ENCODE measurements at places on chromosomes 3 and 15.
A peak's percentile ranks its signal among the peaks of the same experiment; 100 is the strongest.

- no peak for DNase-seq
Observed at GRCh38 chr3:72660270-72661114, 187.8 kb downstream of the SHQ1 start.

GRCh38 chr15:93152951-93153350 lies 63.9 kb upstream of the RGMA start:
- DNase-seq, result no peak

DNA sequence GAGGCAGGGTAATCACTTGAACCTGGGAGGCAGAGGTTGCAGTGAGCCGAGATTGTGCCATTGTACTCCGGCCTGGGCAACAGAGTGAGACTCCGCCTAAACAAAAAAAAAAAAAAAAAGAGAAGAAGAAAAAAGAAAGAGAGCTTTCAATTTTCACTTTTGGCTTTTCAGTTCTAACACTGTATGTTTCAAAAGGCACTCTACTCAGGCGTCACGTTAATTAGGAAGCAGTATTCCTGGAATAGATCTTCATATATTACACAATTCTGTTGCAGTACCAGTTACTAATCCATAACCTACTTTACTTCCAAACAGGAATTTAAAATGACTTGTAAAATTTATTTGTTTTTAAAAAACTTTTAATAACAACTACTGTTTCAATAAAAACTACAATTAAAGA lies 131.7 kb upstream of the PLXND1 start:
- no peak for DNase-seq

DNA sequence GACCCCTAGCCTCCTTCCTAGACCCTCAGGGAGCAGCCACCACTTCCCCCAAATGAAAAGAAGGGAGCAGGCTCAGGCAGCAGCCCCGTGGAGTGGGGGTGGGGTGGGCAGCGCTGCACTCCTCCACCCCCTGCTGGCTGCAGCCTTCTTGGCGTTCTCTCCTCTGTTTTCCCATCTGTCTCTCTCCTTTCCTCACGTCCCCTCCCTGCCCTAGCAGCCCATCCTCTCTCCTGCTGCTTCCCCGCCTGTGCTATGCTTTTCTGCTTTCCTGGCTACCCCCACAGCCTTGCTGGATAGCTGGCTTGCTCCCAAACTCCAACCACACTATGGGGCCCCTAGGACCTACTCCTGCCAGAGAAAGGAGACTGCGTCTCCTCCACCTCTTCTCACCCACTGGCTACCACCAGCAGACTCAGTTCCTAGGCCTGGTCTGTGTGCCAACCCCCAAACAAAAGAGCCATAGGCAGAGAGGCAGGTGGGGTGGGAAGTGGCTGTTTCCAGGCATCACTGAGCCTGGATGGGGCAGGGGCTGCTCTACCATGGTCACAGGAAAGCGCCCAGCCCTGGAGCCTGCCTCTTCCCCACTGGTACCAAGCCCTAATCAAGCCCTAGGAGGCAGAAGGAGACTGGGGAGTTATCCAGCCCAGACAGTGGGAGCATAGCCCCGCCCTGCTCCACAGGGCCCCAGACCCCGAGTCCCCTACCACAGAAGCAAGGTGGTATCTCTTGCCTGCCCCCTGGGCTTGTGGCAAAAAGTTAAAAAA lies 3.4 kb upstream of the DISP2 start:
- DNase-seq, result no peak

DNA sequence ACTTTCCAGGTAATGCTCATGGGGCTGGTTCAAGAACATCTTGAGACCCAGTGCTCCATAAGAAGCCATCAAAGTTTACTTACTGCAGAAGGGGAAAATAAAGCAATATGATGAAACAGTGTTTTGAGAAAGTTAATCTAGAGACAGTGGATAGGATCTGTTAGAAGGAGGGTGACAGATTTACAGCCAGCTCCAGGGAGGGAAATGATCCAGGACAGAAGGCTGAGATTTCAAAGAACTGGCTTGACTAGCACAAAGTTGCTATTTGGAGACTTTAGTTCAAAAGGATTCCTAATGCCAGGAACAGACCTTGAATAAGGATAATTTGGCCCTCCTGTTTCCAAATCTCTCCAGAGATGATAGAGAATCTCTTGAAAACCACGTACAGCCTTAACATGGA lies 166.5 kb upstream of the NECTIN3 start:
- DNase-seq, result no peak

- no peak for DNase-seq
Observed at GRCh38 chr3:195876297-195877064, 31.9 kb downstream of the TNK2 start.

DNA sequence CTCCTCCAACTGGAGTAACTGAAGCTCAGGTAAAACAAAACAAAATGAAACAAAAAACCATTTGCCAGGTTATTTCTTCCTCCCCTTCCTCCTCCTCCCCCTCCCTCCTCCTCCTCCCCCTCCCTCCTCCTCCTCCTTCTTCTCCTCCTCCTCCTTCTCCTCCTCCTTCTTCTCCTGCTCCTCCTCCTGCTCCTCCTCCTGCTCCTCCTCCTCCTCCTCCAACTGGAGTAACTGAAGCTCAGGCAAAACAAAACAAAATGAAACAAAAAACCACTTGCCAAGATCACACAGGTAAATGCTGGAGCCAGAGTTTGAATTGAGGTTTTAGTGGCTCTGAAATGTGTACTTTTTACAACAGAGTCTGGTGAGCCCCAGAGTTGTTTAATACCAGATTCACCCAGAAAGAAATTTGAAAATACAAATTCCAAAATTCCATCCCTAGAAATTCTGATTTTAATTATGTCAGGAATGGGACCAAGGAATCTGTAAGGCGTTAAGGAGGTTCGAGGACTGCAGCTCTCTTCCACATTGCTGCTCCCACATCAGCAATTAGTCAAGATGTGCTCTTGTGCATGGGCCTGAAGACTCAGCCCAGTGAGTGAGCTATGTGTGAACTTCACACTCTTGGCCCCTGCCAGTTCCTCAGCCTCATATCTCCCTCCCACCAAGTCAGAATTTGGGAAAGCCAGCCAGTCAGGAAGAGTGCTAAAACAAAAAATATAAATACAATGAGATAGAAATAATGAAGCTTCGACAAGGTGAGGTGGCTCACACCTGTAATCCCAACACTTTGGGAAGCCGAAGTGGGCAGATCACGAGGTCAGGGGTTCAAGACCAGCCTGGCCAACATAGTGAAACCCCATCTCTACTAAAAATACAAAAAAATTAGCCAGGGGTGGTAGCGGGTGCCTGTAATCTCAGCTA lies 31.6 kb upstream of the ZNF770 start:
- DNase-seq, result no peak

GRCh38 chr15:35956056-35956455 lies 410.1 kb upstream of the DPH6 start:
- DNase-seq, result no peak

GRCh38 chr3:100838157-100838556 lies 128.9 kb downstream of the TFG start:
- no peak for DNase-seq

GRCh38 chr3:13565581-13566452 lies 16.9 kb downstream of the FBLN2 start:
- no peak for DNase-seq

- no peak for DNase-seq
Observed at GRCh38 chr3:195095035-195095703, 175.8 kb downstream of the XXYLT1 start.

GRCh38 chr3:173301647-173302046 lies 95.9 kb upstream of the NLGN1 start:
- DNase-seq, result no peak

GRCh38 chr3:78827618-78828017 lies 940.2 kb downstream of the ROBO1 start:
- no peak for DNase-seq

- peak; percentile 57 for DNase-seq
Observed at GRCh38 chr15:63610209-63610841, 13.1 kb downstream of the FBXL22 start.

- no peak for DNase-seq
Observed at GRCh38 chr15:96581371-96581770, 250.9 kb downstream of the NR2F2 start.

DNA sequence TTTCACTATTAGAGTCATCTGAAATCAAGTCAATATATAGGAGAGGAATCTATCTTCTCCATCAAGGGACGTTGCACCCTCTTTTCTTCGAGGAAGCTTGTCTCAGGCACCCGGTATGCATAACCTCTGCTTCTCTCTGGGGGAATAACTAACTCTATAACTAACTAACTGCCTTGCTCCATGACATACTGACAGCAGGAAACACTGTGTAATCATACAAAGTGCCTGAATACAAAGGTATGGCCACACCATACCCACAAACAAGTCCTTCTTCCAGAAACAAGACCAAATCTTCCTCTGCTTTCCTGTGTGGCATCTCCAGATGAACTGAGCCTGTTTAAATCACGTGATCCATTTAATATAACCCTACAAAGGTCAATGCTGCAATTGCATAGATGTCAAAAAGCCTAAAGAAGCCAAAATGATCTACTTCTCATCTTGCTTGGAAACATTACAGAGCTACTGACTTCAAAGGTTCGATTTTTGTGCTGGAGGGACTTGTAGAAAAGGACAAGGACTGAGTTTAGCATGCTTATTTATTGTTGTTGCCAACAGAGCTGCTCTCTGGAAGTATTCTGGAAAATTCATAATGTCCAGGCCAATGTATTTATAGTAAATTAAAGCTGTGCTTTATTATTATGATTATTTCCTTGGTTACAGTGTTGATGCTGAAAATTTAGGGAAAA lies 380.5 kb downstream of the FOXP1 start:
- no peak for DNase-seq

DNA sequence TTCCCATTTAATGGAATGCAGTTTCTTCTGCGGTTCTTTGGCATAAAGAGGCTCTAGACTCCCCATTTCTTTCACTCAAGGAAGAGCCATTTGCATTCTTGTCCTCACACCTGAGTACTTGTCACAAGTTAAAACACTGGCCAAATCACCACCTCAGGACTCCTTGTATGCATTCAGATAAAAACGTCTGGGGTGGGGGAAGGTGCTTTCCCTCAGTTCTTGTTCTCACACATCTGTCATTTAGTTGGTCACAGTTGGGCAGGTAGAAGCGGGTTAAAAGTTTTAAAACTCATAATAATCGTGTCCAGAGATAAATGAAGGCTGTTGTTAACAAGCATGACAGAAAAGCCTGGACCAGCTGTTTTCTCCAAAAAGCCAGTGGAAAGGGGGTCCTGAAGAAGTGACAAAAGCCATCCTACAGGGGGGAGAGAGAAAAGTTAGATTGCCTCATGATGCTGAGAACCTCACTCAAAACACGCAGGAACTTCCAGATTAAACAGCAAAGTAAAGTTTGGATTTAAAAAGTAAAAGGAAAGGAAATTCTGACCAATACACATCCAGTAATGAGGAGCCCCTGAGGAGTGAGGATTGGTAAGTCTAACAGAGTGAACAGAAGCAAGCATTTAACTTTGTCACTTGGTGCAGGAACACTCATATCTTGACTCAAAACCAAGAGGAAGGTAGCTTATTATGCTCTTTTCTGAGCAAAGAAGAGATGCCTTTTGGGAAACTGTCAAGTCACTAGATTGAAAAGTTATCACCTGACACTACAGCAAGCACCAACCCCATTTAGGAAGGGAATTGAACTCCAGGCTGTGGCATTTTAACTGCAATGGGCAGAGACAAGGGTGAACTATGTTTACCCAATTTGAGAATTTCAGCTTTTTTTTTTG lies 2.8 kb downstream of the BCL2L10 start:
- DNase-seq, result no peak

GRCh38 chr15:38864827-38865581 lies 300.4 kb upstream of the RASGRP1 start:
- DNase-seq, result no peak

DNA sequence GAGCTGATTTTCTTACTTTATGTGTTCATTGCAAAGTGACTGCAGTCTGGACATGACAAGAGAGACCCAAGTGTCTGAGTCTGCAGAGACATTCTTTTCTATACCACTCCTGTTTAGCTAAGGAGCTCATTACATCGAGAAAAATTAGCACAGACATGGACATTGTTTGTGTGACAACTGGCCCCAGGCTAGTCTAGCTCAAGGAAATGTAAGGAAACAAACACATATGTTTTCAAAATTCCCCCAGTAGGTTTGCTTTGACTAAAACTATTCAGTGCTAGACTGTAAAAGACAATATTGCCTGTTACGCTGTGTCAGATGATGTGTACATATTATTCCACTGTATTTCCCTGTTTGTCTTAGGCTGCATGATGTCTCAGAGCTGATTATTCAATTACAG lies 40.9 kb downstream of the TPRG1 start:
- no peak for DNase-seq

- peak; percentile 39 for DNase-seq
Observed at GRCh38 chr3:38029400-38030125, at the start of gene PLCD1. Gene PLCD1, minus strand, starts transcription at chr3:38029642. Its CDS starts 103 bp downstream, at chr3:38029539.

DNA sequence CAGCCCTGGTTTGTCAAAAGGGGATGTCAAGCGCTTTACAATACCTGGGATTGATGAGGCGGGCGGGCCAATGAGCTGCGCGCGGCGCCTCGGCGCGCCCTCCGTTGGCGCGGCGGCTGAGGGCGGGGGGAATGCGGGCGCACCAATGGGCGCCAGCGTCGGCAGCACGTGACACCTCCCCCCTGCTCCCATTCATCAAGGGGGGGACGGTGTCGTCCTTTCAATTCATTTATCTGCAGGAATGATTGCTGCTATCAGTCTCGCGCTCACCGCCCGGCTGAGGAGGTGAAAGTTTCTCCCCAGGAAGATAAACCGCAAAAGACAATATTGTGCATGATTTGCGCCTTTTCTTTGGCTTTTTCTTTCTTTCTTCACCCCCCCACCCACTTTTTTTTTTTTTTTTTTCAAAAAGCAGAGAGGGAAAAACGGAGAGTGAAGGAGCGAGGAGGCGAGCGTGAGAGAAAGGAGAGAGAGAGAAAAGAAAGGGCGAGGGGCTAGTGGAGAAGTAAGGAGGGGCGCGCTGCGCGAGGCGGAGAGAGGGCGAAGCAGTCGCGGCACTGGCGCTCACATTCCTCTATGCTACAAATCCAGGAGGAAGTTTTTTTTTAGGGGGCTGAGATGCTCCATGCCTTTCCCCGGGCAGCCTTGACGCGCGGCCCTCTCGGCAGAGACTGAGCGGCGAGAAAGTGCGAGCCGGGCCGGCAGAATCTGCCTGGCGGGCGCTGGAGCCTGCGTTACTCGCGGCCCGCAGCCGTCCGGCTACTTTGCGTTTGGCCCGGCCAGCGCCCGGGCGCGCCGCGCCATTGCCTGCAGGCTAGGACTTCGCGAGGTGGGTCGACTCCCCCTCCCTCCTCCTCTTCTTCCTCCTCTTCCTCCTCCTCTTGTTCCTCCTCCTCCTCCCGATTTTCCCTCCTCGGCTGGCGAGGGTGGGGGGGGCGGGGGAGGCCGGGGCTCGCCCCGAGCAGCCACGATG lies at the start of gene ZIC1:
Gene ZIC1, plus strand, starts transcription at position 223 of the 973 bp plus-strand sequence. Its CDS starts 748 bp downstream, at position 971.
- no peak for DNase-seq

DNA sequence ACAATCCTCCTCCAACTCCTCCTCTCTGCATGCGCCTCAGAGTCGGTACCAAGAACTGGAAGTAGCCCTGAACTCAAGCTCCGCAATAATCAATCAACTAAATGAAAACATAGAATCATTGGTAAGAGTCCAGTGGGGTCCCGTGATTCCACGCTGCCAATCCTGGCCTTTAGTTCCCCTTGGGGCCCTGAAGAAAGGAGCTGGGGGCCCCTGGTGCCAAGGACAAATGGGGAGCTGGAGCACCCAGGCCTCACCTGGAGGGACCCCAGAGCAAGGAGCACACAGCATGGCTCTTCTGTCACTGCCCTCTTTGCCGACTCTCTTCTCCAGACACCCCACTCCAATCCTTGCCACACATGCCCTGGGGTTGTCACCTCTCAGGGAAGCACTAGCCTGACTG lies 80.3 kb downstream of the ADAMTS7 start:
- DNase-seq, result no peak

- DNase-seq, result no peak
Observed at GRCh38 chr15:71364117-71364584, 248.9 kb downstream of the THSD4 start.
